Urothelium cell line (cell line): ENCODE measurements at places on chromosomes 5 and 9.

- DNase-seq = no peak
Measured at GRCh38 chr5:115160975-115161475, 8.7 kb downstream of the TRIM36 start.

DNA sequence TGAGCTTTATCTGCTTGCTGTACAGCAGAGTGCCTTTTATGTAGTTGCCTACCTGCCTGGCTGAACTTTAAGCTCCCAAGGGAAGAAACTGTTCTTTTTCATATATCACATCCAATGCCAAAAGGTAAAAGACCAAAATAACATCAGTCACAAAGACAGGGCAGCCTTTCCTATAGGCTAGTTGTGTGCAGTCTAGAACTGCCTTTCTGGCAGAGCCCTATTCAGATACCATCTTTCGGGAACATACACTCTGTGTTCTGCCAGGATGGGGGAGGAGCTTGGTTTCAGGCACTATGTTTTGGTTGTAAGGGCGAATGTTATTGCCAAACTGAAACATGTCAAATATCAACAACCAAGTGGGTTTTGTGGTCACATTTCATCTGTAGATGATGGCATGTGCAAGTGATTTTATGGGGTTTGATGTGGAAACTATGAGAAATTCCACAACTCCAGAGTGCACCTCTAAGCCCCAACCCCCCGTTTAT lies 314.5 kb downstream of the ADGRV1 start:
- DNase-seq = no peak

DNA sequence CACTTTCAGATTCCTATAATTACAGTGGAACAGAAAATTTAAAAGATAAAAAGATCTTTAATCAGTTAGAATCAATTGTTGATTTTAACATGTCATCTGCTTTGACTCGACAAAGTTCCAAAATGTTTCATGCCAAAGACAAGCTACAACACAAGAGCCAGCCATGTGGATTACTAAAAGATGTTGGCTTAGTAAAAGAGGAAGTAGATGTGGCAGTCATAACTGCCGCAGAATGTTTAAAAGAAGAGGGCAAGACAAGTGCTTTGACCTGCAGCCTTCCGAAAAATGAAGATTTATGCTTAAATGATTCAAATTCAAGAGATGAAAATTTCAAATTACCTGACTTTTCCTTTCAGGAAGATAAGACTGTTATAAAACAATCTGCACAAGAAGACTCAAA lies 29.5 kb downstream of the ZFYVE16 start:
- DNase-seq = no peak

DNA sequence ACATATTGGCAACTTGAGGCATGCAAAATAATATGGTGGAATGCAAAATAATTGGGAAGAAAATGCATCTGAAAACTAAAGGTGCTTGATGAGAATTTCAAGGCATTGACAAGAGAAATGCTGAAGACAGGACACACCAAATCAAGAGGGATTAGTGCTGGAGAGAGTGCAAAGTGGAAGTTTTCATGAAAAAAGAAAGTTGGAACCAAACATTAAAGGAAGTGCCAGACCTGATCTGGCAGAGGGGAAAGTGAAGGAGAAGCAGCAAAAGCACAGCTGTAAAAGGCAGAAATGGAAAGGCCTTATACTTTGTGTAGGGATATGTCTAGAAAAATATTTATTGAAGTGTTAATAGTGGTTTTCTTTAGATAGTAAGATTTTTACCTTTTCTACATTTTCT lies 35.3 kb upstream of the FYB1 start:
- no peak for DNase-seq

DNA sequence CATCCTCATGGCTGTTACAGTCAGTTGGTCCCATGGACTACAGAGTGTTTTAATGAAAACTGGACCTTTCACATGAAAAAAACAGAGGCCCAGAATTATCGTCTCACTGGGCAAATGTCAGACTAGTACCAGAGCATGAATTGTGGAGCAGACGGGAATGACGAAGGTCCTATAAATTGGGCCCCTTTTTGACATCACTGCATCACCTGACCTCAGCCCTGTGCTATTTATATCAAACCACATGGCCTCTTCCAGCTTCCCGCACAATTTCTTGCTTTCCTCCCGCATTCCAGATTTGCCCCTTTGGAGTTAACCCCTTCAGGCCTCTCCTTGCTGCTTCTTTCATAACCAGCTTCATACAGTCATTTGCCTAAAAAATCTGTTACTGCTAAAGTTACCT lies 301.7 kb downstream of the ATPSCKMT start:
- no peak for DNase-seq

DNA sequence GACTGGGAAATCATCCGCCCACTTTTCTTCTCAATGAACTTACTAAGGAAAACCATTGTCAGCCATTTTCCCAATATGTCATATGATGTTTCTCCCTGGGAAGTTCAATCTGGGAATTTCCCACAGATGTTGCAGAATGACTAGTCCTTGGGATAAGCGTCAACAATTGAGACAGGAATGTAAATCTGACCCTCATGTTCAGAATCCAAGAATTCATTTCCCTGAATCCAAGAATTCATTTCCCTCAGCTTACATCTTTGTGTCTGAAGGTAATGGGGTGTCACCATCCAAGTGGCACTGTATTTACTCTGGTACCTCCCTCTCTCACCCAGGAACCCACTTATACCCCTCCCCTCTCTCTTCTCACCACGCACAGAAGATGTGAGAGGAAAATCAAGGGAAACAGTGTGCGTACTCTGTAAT lies 7.4 kb downstream of the KLF9 start:
- DNase-seq = no peak
